ENCODE measurements at places on chromosomes 11 and 22.

DNA sequence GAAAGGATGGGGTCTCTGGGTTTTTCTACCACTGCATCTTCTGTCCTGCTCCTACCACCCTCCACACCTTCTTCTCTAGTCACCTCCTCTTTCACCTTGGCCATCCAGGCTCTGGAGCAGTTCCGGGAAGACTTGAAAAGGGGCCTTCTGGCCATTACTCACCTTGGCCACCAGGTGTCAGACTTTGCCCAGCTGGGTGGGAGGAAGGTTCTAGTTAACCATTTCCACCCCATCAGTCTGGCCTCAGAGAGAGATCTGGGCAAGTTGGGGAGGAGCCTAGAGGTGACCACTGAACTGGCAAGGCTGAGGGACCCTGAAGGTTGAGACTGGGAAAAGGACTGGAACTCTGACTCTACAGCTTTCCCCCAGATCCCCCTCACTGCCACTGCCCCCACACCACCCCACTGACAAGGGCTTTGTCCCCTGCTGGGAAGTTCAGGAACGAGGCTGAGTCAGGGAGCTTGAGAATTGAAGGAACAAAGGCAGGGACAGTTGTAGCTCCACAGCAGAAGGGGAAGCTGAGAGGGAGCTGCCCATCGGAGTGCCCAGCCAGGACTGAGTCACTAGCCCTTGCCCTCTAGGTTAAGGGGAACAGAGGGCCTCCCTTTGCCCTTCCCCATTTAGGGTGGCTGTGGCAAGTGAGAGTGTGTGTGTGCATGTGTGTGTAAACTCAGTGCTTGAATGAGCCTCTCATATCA lies 3.7 kb upstream of the POLD4 start:
- peak; percentile 91 for DNase-seq

DNA sequence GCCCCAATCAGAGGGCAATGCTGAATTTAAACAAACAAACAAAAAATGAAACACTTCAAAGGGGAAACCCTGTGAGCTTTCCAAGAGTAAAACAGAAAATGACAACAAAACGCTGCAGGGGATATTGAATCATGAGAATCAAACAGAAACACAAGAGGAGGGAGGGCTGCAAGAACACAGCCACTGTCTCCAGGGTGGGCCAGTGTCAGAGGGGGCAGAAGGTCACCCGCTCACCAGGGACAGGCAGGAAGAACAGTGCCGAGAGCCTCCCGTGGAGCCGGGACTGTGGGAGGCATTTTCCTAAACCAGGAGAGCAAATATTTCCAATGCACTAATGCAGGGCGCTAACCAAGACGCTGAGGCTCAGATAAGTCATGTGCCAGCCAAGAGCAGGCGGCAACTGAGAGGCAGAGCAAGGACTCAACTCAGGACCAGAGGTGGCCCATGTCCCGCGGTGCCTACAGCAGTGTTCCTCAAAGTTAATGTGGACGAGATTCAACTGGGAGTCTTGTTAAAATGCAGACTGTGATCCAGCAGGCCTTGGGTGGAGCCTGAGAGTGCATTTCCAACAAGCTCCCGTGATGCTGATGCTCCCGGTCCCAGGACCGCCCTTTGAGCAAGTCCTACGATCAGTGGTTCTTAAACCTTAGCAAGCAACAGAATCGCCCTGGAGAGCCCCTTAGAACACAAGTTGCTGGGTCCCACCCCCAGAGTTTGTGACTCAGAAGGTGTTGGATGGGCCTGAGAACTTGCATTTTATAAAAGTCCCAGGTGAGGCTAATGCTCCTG lies 197.2 kb downstream of the TENM4 start:
- no peak for DNase-seq

GRCh38 chr22:44325718-44326490 lies 13.2 kb upstream of the SHISAL1 start:
- DNase-seq: peak; percentile 58

DNA sequence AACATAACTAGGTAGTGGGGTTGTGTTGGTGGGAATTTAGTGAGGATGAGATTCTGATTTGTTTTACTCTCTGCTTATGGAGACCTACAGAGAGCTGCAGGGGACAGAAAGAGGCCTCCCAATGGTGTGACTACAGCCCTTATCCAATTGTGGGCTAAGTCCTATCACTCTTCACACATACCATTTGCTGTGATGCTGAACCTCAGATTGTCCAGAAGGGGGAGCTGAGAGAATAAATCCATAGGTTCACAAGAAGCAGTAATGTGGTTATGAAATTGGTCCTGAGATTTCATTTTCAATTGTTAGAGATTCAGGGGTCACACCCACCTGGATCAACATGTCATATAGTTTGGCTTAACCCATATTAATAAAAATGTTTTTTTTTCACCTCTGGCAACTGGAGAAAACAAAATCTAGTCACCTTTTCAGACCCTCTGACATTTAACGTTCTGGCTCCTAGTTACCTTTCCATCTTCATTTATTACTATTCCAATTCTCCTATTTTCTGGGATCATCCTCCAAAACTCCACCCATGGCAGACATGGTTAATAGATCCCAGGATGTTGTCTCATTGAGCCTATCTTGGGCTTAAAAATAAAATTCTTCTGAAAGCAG lies 53.3 kb upstream of the PTPN5 start:
- peak; percentile 84 for DNase-seq

DNA sequence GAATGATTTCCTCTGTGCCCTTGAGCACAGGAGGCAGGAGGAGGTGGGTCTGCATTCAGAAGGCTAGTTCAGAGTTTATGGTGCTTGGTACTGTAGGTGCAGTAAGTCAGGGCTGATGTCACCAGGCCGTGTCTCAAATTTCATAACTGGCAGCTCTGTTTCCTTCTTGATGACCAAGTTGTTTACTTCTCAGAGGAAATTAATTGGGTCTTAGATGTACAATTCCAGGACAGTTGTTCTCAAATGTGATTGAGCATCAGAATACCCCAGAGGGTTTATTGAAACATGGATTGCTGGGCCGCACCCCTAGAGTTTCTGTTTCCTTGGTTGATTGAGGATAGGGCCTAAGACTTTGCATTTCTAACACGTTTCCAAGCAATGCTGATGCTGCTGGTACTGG lies 6.2 kb downstream of the AMOTL1 start:
- peak; percentile 79 for DNase-seq

DNA sequence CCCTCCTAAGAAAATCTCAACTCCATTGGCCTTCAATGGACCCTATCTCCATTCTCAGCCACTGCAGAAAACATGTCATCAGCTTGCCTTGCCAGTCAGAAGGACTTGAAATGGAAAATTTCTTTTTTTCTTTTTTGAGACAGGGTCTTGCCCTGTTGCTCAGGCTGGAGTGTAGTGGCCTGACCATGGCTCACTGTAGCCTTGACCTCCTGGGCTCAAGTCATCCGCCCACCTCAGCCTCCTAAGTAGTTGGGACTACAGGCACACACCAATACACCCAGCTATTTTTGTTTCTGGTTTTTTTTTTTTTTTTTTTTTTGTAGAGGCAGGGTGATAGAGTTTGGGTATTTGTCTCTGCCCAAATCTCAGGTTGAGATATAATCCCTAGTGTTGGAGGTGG lies 29.0 kb downstream of the AGBL2 start:
- no peak for DNase-seq

GRCh38 chr22:23038334-23038642 lies 32.0 kb upstream of the GNAZ start:
- DNase-seq: no peak

GRCh38 chr11:107468596-107468995 lies 11.0 kb upstream of the CWF19L2 start:
- DNase-seq: peak; percentile 34

- DNase-seq: no peak
Observed at GRCh38 chr11:66188580-66188979, 79.9 kb upstream of the RAB1B start.

DNA sequence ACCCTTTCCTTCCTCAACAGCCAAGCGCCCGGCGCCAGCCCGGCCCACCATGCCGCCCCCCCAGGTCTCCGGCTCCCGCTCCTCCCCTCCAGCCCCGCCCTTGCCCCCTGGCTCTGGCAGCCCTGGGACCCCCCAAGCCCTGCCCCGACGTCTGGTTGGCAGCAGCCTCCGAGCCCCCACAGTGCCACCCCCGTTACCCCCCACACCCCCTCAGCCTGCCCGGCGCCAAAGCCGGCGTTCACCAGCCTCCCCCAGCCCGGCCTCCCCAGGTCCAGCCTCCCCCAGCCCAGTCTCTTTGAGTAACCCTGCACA lies 3.3 kb upstream of the PDXP start:
- no peak for DNase-seq

DNA sequence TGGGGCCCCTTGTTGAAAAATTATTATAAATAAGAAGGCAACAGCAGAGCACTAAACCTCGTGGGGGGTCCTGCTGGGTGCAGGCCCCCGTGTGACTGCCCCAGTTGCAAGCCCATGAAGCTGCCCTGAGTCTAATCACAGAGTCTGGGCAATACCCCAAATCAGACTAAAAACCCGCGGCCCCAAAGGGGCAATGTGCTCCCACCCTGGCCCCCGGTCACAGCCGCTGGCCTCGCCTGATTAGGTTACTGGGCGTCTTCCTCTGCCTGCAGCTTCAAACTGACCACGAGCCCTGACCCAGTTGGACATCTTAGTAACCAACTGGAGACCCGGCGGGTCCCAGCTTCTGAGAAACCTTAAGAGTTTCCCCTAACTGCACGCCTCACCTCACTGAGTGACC lies 1.6 kb downstream of the CXCR5 start:
- no peak for DNase-seq

All from DMS53 (cell line).